ENCODE measurements at places on chromosomes 7 and 10.

DNA sequence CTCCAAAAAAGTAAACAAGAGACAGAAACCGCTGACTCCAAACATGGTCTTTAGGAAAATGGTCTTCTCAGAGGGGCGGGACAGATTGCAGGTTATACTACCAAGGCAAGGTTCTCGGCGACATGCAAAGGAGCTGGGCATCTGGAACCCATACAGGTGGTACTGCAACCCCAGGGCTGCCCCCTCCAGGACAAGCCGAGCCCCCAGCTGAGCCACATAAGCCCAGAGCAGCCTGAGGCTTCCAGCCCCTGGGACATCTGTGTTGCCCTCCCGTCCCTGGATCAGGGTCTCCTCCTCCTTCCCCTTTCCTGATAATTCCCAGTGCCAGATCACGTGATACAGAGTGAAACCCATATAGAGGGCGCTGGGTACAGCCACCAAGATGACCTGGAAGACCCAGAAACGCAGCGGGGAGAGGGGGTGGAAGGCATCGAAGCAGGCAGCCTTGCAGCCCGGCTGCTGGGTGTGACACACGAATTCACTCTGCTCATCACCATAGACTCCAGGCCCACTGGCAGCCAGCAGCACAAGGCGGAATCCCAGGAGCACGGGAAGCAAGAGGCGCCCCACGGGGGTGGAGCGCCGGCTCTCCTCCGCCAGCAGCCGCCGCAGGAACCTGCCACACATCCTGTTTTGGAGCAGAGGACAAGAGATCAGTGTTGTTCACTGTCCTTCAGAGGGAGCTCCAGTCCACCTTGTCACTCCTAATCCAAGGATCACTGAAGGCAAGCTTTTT, at the start of gene GJC3:
TSS of gene GJC3 (minus strand) at position 627 of the 736 bp plus-strand sequence. CDS start at position 627, 0 bp downstream.
- peak; percentile 97 for ATAC-seq

- ATAC-seq, result no peak
These were observed 1007.3 kb upstream of the CELF2 start for GRCh38 chr10:10010397-10010796.

GRCh38 chr10:47438857-47439474, 44.9 kb downstream of the ANXA8 start:
- ATAC-seq, result peak; percentile 97

GRCh38 chr10:34988397-34989067, 101.6 kb downstream of the CUL2 start:
- no peak for ATAC-seq

All from SK-N-SH treated with all-trans-retinoic acid at 6 μM for 48 hours (cell line).